ENCODE measurements at places on chromosomes 11 and 22.

- no peak for DNase-seq
These were observed 2352.8 kb upstream of the RAG2 start for GRCh38 chr11:38950867-38951266.

DNA sequence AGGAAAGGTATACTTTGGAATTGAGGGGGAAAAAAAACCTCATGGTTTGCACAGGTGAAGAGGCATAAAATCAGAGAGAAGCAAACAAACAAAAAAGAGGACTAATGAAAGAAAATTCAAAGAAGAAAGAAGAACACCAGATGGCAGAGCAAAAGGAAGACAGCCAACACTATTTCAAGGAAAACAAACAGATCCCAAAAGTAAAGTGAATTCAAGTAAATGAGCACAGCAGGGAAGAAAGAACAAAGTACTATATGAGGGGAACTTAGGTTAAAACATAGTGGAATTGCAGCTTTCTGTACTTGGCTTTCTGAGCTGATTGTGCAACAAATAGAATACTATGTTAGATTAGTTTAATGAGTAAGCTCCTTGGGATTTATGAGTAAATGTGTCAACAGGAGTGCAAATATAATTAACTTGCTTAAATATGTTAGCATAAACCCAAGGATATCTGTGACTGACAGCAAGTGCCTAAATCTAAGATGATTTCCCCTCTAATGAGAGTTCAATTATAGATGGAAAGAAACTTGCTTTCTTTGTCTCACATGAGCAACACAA lies 404.6 kb upstream of the CNTN5 start:
- DNase-seq: no peak

DNA sequence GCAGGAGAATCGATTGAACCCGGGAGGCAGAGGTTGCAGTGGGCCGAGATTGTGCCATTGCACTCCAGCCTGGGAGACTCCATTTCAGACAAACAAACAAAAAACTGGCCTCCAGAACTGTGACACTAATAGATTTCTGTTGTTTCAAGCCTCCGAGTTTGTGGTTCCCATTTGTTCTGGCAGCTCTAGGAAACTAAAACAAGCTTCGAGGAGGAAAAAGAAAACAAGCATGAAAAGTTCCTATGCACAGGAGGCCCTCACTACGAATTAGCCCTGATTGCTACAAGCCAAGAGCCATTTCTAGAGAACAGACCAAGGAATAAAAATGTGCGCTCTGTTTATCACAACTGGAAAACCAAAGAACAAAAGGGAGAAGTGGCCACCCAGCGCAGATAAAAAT lies 47.8 kb upstream of the SHANK2 start:
- DNase-seq: no peak

DNA sequence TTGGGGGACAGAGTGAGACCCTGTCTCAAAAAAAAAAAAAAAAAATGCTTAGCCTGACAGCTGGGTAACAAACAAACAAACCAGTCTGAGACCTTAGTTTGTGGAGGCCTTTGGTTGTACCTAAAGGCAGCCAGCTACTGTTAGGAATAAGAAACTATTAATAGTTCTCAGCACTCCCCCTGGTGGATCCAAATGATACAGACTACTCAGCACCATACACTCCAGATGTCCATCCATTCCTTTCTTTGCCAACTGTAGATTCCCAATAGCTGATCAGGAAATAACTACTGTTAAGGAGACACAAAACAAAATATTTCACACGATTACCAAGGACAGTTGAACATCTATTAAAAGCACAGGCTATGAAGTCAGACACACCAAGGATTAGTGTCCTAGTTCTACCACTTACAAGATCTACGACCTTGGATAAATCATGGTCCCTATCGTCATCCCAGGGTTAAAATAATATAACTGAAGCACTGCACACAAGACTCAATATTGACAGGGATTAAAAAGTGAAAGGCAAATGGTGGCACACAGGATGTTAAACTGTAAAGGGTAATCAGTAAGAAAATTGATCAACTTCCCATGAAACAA lies 17.2 kb downstream of the CLDN25 start:
- peak; percentile 17 for DNase-seq

GRCh38 chr11:60130496-60130895 lies 42.0 kb downstream of the MS4A2 start:
- no peak for DNase-seq

- peak; percentile 17 for DNase-seq
These were observed 36.0 kb downstream of the PRCP start for GRCh38 chr11:82864268-82864667.

DNA sequence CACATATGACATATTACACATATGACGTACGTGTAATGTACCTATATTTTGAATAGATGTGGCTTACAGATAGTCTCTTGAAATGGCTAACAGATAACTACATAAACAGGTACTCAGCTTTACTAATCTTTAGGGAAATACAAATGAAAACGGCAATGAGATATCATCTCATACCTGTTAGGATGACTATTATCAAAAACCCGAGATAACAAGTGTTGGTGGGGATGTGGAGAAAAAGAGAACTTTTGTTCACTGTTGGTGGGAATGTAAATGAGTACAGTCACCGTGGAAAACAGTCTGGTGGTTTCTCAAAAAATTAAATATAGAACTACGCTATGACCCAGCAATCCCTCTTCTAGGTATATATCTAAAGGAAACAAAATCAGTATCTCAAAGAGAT lies 247.6 kb downstream of the ETS1 start:
- no peak for DNase-seq

DNA sequence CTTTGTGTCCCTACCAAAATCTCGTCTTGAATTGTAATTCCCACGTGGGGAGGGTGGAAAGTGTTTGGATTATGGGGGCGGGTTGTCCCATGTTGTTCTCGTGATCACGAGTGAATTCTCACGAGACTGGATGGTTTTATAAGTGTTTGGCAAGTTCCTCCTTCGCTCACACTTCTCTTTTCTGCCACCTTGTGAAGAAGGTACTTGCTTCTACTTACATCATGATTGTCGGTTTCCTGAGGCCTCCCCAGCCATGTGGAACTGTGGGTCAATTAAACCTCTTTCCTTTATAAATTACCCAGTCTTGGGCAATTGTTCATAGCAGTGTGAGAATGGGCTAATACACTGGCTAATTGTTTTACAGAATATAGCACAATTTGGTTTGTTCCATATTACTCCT lies 326.3 kb downstream of the GRM5 start:
- DNase-seq: no peak

- no peak for DNase-seq
These were observed 1517.0 kb downstream of the TBC1D22A start for GRCh38 chr22:48279461-48279756.

DNA sequence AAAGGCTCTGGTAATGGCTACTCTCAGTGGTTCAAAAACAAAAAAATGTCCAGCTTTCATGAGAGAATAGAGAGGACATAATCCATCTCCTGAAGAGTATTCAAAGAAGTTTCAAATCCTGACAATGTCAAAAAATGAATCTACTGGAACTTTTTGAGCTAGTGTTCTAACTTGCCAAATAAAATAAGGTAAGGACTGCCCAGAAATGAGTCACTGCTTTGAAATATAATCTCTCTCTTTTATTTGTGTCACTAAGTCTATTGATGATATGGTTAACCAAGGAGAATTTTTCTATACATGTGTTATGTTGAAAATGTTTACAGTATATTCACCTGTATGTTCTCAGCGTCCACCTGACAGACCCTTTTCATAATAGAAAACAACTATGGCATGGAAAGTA lies 3.4 kb downstream of the GUCY1A2 start:
- no peak for DNase-seq

DNA sequence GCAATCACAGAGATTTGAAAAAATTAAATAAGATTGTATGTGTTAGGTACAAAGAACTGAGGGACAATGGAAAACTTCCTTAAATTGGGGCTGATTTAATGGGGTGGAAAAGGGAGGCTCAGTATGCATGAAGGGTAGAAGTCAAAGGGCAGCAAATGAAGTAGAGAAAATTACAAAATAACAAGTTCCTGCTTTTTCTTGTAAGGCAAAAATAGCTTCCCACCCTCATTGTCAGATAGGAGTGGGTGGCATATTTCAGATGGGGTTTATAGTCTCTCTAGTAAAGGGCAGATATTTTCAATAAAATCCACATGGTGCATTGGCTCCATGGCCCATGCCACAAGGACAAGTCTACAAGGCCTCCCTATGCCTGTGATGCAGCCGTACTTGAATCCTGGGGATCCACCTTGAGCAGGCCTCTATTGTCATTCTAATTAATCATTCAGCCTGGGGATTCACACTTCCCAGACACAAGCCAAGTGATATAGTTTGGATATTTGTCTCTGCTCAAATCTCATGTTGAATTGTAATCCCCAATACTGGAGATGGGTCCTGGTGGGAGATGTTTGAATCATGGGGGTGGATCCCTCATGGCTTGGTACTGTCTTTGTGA lies 36.7 kb upstream of the SESN3 start:
- no peak for DNase-seq

GRCh38 chr22:29443861-29444792 lies 5.7 kb downstream of the RFPL1 start:
- no peak for DNase-seq

DNA sequence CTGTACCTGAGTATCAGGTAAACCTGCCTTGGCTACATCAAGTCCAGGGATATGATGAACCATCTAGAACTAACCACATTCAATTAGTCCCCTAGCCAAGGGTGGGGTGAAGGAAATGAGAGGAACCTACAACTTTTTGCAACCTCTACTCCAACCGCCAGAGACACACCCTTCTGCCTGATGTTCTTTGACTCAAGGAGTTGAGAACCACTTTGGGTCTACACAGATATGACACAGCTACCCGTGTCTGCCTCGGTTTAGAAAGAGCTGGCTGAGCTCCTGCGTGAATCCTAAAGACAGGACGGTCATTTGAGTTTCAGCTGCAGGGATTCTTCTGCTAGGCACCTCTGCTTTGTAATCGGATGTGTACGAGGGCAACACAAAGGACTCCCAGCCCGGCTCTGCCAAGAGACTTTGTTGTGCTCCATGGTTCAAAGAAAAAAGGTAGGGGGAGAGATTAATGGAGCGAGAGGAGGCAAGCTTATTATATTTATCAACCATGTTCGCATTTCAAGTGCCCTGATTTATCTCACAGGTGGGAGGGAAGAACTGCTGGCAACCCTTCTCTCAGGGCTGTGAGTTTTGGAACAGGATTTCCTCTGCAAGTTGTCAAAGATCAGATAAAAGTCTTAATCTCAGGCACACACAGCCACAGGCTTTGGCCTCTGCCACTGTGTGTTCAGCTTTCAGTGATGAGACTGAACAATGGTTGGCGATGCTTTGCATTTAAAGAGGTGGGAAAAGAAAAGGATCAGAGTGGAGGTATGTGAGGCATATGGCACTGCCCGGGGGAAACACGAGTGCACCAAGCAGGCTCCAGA lies 35.1 kb downstream of the FLI1 start:
- DNase-seq: no peak

DNA sequence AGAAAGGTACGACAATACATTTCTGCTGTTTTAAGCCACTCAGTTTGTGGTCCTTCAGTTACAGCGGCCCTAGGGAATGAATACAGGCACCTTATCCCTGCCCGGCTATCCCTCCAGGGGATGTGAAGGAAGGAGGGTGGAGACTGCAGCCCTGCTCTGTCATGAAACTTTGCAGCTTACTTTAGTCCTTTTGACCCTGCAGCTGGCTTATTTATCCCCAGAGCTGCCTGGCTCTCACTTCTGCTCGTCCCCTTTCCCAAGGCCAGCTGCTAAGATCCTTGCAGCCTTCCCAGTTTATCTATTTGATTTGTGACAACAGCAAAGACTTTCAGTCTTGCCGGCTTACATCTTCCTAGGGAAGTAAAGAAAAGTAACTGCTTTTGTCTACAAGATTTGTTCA lies 55.2 kb downstream of the SC5D start:
- no peak for DNase-seq

DNA sequence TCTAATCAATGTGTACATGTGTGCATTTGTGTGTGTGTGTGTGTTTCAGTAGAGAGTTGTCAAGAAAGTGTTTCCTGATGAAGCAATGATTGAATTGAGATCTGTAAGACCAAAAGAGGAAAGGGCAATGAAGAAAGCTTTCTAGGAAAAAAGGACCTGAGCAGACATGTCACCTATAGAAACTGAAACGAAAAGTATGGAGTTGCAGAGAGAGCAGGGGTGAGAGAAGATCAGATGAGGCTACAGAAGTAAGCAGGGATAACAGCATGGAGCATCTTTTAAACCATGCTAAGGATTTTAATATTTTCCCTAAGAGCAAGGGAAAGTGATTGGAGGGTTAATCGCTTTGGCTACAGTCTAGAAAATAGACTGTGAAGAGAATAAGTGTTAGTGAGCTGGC lies 1459.4 kb upstream of the TENM4 start:
- DNase-seq: no peak

DNA sequence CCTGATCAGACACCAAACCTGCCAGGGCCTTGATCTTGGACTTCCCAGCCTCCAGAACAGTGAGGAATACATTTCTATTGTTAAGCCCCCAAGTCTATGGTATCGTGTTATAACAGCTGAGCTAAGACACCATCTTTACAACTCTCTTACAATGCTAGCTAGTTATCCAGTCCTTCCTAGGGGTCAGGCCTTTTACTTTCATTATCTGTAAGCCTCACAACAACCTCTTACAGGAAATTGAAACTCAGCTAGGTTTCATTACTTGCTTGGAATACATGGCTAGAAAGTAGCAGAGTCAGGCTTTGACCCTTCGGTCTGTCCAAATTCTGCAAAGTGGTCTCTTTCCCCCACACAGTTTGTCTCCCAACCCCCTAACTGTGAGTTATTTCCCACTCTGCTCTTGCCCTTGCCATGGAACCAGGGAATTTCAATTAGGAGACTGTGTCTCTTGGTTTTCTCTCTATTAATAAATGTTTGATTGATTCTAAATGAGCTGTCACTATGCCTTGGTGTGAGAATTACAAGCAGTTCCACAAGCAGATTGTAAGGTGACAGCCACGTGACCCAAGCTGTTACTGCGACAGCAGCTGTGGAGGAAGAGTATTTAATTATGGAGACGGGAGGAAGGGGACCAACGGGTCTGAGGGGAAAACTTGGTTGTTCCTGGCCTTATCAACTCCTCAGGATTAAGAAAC lies 38.4 kb upstream of the CLMP start:
- no peak for DNase-seq

DNA sequence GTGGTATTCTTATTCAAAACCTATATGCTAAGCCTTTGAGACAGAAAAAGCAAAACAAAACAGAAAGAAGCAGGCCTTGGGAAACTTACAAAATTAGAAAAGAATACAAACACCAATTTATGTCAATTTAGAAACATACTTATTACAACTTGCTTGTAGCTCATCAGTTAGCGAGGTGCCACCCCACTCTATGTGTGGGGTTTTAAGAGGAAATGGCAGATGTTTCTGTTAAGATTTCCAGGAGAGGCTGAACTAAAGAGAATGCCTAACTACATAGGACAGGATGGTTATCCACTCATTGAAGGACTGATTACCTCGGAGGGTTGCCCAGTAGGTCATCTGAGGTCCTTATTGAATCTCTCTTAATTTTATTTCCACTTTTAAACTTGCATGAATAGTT lies 302.0 kb downstream of the ETS1 start:
- no peak for DNase-seq

- no peak for DNase-seq
These were observed 10.7 kb upstream of the VPS37C start for GRCh38 chr11:61171907-61172306.

- no peak for DNase-seq
These were observed 1.0 kb downstream of the PGGHG start for GRCh38 chr11:289712-290620.

GRCh38 chr11:14124886-14125285 lies 162.4 kb downstream of the SPON1 start:
- no peak for DNase-seq

- DNase-seq: no peak
These were observed 232.5 kb downstream of the RAB38 start for GRCh38 chr11:87942786-87943185.

- DNase-seq: no peak
These were observed 29.5 kb downstream of the KCNJ1 start for GRCh38 chr11:128837627-128838026.

- DNase-seq: no peak
These were observed 359.9 kb downstream of the ETS1 start for GRCh38 chr11:128227466-128227865.
